NCI-H2107 (cell line): ENCODE measurements at places on chromosomes 7 and 10.

GRCh38 chr7:33814936-33815335, 90.4 kb upstream of the BMPER start:
- no peak for DNase-seq

- DNase-seq = no peak
Observed at GRCh38 chr7:96314402-96315124, 7.3 kb downstream of the SLC25A13 start.

DNA sequence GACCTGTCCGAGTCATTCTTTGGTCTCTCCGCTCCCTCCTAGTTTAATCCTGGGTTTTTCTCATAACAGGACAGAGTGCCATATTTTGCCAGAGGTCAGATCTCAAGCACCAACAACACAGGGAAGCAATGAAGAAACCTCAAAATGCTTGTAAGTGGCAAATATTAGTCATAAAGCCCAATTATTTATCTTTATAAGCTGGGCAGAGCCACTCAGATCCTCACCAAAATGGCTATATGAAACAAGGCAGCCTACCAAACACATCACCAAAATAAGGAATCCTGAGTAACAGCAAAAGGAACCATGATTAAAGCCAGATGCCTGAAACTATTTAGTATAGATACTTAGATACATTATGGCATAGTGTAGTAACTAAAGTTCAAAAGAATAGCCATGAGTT, 4.7 kb downstream of the ECD start:
- no peak for DNase-seq

GRCh38 chr10:33917069-33917780, 582.8 kb upstream of the NRP1 start:
- no peak for DNase-seq

- no peak for DNase-seq
Observed at GRCh38 chr10:108582387-108582786, 1340.9 kb downstream of the XPNPEP1 start.

- DNase-seq = no peak
Observed at GRCh38 chr7:156480671-156481070, 159.9 kb upstream of the RNF32 start.

DNA sequence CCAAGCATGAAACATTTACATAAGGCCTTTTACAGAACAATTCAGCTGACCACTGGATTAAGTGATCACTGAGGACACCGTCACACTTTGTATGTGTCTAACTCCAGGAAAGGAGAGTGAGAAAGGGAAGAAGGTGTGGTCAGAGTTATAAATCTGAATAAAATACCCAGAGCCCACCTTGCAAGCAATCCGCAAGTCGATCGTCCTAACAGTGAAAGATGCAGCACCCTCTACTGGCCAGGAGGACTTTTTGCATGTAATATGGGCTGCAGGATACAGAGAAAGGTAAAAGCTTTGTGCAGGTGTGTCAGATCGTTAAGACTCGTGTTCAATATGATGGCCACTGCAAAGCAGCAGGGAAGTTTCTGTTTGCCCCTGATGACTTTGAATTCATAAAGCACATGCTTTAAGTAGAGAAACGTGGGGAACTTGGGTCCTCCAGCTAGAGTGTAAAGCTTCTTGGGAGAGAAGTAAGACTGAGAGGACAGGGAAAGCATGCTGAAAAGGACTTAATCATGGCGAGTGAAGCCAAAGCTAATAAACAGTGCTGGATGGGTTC, 68.5 kb upstream of the BMPER start:
- no peak for DNase-seq

- DNase-seq = no peak
Observed at GRCh38 chr7:77797734-77798393, 370 bp downstream of the TMEM60 start.

GRCh38 chr10:77498829-77499228, 138.8 kb downstream of the KCNMA1 start:
- no peak for DNase-seq

DNA sequence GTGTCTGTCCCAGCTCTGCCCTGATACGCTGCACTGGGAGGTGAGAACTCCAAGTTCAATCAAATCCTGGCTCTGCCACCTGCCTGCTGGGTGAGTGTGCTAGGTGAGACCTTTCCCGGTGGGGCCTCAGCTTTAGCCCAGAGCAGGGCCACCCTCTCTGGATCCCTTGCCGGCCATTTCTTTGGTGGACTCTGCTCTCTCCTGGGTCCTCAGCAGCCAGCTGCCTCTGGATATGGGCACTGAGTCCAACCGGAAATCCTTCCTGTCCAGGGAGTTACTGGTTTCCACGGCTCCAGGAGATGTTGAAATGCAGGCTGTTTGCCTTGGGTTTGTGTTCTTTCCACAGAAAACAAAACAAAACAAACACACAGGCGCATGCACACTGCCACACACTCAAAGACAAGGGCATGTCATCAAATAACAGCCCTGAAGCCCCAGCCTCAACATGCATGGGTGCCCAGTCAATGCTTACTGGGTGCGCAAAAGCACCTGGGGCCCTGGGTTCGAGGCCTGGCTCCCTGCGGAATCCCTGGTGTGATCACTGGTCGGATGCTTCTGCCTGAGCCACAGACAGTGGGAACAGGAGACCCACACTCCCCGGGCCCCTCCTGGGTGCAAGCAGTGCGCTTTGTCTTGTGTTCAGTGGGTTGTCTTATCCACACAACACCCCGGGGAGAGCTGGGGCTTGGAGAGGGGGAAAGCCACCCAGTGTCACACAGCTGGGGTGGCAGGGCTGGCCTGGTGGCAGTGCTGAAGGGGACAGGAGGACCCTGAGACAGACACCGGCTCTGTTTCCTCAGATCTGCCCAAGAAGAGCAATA, 33.1 kb downstream of the PPIF start:
- DNase-seq = no peak

GRCh38 chr7:111232249-111233084, 141.5 kb downstream of the LRRN3 start:
- DNase-seq = no peak

DNA sequence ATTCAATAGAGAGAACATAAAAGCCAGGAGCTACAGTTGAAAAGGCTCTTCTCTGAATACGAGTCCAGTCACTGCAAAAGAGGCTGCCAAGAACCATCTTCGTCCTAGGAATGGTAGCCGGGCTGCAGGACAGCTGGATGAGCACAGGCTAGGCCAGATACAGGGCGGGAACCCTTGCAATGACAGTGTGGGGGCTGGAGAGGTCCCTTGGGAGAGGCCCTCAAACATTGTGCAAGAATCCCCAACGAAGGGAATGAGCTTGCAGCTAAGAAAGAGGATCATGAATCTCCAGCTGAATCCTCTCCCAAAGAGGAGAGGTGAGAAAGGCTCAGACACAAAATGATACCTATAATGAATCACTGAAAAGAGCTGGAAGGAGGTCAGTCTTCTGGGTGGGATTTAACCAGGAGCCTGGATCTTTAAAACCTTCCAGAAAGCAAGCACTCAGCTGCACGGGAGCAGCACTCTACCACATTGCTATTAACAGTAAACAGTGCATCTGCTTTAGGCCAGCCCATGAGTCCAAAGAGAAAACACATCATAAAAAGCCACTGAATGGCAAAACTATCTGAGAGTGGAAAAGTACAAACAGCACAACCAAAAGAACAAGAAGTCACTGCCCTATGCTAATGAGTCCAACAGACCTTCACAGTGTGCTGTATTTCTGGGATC, 287.9 kb downstream of the TNS3 start:
- DNase-seq = no peak
